ENCODE measurements at places on chromosomes 16 and 17. TPM values are rescaled to one million over a fixed set of nuclear protein-coding genes. Genes with fewer than 3 reads are reported as not detected.

GRCh38 chr16:24553983-24554382 lies 14.6 kb downstream of the RBBP6 start:
- DNase-seq = no peak

- peak; percentile 72 for DNase-seq
Observed at GRCh38 chr17:28405632-28406472, at the start of gene SLC46A1. TSS of gene SLC46A1 (minus strand) at chr17:28406212. CDS start at chr17:28406114, 98 bp downstream.

- peak; percentile 60 for DNase-seq
Observed at GRCh38 chr17:48841395-48841831, 10.6 kb downstream of the CALCOCO2 start.

DNA sequence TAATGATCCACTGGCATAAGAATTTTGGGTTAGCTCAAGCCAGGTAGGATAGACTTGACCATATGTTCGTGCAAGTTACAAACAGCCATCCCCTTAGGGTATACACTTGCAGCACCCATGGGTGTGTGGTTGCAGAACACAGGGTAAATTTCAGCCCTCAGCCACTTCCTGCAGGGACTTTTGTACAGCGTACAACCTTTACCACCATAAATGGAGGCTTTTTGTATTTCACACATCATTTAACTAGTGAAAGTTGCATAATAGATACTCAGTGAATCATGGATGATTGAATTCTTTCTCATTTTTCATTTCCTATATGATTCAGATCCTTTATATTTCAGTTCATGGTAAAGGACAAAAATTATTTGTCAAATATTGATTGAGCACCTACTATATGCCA lies 473.9 kb downstream of the CDH13 start:
- no peak for DNase-seq

- DNase-seq = peak; percentile 78
Observed at GRCh38 chr16:11360641-11361373, 15.5 kb downstream of the RMI2 start.

- DNase-seq = no peak
Observed at GRCh38 chr17:75521951-75522727, 3.4 kb upstream of the LLGL2 start.

GRCh38 chr16:58789351-58789750 lies 55.2 kb upstream of the GOT2 start:
- no peak for DNase-seq

DNA sequence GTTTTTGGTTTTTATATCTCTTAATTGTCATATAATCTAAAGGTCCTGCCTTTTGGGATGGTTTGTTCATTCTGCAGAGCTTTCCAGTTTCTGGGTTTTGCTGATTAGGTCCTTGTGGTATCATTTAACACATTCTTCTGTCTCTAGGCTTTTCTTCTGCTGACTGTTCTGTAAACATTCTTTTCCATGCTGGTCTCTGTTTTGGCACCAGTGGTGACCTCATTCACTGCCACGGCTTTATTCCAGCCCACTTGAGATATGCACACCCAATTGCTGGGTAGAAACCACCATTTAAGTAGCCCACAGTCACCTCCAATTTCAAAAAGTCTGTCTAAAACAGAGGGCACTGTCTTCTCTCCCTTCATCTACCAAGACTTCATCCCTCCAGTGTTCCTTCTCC lies 31.1 kb upstream of the COX10 start:
- no peak for DNase-seq

- DNase-seq = no peak
Observed at GRCh38 chr16:11010575-11011221, 66.3 kb downstream of the CLEC16A start.

DNA sequence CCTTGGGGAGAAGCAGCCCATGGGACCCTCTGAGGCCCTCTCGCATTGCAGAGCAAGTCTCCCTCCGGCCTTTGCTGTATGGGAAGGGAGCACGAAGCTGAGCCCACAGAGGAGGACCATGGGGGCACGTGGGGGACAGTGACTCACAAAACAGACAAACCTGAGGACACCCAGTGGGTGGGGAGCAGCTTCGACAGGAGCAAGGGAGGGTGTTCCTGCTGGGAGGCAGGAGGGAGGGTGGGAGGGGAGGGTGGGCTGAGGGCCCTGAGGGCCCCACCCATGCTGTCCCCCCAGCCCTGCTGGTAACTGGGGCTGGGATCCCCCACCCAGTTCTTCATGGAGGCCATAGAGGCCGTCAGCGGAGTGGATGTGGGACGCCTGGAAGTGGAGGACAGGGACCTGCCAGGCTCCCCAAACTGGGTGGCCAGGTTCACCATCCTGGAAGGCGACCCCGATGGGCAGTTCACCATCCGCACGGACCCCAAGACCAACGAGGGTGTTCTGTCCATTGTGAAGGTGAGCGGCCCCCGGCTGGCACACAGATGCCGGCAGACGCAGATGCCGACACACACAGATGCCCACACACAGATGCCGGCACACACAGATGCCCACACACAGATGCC lies 12.5 kb downstream of the SLC22A31 start:
- no peak for DNase-seq

Gene CHST6
- 2.1 TPM for polyA plus RNA-seq

DNA sequence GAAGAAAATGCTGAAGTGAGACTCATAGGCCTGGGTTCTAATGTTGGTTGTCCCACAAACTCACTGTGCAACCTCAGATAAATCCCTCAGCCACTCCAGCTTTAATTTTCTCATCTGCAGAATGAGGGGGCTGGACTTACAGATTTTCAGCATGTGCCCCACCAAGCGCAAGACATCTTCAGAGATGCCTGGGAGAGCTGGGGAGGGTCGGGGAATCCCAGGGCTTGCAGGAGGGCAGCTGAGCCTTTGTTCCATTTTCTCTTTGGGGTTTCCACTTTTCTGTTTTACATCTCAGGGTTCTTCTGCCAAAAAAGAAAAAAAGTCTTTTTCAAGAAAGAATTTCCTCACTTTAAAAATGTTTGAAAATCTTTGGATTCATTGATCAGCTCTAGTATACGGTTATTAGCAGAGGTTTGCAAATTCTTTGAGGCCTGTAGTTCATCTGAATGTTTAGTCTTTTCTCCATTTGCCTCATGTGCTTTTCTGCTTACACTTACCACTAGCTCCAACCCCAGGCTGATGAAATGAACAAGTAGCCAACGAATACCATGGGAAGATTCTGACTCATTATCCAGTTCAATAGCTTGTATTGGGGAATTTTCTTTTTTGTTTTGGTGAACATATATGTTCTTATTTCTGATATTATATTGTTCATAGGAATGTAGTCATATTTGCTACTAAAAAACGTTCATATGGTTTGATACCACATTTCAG lies 56.4 kb downstream of the CHD9 start:
- no peak for DNase-seq

Gene APOBR
- 0.85 TPM for polyA plus RNA-seq

Gene ELMO3
- polyA plus RNA-seq = 0.48 TPM

Gene SCNN1G
- 0.50 TPM for polyA plus RNA-seq

- DNase-seq = no peak
Observed at GRCh38 chr16:83792391-83792790, 15.4 kb upstream of the HSBP1 start.

- DNase-seq = no peak
Observed at GRCh38 chr17:47703191-47703591, 9.2 kb downstream of the TBKBP1 start.

GRCh38 chr17:78988152-78988551 lies 8.4 kb upstream of the LGALS3BP start:
- DNase-seq = no peak

Gene CMIP
- 15.8 TPM for polyA plus RNA-seq

- no peak for DNase-seq
Observed at GRCh38 chr16:52318302-52319009, 228.5 kb downstream of the TOX3 start.

- no peak for DNase-seq
Observed at GRCh38 chr16:47463771-47464624, 2.9 kb downstream of the PHKB start.

Gene CD68
- polyA plus RNA-seq = 24.5 TPM

DNA sequence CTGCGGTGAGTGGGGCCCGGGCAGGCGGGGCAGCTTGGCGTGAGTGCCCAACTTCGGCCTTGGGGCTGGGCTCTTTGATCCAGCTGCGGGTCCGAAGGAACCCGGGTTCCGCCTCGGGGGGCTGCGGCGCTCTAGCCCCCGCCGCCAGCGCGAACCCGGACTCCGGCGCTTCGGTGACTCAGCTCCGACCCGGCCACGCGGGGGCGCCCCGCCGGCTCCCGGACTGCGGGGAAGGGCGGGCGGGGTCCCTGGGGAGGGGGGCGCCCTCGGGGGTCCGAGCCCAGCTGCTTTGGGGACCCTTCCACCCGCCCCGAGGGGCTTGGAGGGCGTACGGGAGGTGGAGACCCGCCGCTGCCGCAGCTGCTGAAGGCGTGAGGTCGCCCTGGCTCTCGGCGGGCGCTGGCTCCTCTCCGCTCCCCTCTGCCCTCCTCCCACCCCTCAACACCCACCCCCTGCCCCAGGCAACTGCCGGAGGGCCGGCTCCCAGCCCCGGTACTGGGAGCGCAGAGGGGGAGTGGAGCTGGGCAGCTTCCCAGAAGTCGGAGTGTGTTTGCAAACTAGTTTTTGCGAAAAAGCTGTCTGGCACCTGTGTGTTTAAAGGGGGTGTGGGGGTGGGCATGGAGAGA lies 516 bp downstream of the CPNE2 start:
- peak; percentile 69 for DNase-seq
